COLO829 (cell line): ENCODE measurements at places on chromosomes 13 and 19.

- no peak for DNase-seq
Measured at GRCh38 chr13:110006304-110006703, 219.9 kb upstream of the IRS2 start.

- no peak for DNase-seq
Measured at GRCh38 chr19:31126236-31126635, 223.0 kb downstream of the TSHZ3 start.

DNA sequence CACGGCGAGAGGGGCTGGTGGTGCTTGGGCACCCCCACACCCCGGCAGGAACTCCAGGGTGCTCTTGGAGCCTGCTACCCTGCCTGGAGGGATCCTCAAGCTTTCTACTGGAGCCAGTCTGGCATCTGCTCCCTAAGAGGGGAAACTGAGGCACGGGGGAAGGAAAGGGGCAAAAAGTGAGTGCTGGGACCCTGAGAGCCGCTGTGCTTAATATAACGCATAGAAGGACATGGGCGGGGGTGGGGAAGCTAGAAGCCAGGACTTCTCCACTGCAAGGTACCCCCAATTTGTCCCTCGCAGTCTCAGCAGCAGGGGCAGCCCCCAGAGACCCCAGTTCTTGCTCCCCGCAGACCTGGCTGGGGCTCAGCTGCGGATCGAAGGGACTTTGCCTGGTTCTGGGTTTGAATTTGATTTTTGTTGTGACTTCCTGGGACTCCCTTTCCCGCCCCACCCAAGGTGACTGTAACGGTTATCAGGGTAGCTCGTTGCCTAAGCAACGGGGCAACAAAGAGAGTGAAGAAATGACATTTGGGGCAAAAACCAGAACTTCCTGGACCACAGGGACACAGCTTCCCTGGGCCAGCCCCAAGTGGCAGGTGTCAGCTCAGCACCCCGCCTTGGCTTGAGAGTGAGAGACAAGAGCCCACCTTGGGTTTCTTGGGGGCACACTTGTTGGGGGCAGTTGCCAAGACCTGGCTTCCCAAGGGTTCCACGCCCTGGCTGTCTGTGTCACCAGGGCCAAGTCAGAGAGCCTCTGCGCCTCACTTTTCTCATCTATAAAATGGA, 638 bp downstream of the ADGRE5 start:
- no peak for DNase-seq

DNA sequence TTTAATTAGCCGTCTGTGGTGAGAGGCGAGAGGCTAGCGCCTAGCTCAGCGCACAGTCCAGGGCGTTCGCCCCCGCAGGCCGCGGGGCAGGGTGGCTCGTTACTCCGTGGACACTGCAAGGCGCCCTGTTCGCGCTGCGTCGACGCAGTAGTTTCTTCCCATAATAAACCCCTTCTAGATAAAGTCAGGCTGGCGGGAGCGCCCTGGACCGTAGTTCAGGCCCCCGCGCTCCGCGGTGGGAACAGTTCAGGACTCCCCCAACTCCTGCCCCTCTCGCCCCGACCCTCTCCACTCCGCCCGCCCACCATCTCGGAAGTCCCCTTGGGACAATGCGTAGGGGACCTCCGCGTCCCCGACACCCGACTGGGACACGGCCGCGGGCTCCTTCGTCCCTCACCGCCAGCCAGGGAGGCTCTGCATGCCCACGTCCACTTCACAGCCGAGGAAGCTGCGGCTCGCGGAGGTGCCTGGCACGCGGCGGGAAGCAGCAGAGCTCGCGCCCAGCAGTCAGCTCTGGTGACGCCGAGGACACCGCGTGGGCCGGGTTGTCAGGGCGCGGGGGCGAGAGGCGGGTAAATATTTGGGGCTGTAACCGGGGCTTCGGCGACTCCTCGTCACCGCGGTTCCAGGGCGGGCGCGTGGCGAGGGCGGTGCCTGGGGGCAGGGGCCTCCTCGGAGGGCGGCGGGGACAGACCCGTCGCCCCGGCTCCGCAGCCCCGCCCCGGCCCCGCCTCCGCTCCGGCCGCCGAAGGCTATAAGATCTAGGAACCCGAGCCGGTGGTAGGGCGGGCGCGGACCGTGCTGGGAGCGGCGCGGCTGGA, at the start of gene RGCC:
Gene RGCC, plus strand, starts transcription at position 783 of the 821 bp plus-strand sequence. CDS start 158 bp downstream, outside the sequence.
- DNase-seq = no peak

- no peak for DNase-seq
Measured at GRCh38 chr13:41811588-41812021, 149.3 kb downstream of the VWA8 start.

DNA sequence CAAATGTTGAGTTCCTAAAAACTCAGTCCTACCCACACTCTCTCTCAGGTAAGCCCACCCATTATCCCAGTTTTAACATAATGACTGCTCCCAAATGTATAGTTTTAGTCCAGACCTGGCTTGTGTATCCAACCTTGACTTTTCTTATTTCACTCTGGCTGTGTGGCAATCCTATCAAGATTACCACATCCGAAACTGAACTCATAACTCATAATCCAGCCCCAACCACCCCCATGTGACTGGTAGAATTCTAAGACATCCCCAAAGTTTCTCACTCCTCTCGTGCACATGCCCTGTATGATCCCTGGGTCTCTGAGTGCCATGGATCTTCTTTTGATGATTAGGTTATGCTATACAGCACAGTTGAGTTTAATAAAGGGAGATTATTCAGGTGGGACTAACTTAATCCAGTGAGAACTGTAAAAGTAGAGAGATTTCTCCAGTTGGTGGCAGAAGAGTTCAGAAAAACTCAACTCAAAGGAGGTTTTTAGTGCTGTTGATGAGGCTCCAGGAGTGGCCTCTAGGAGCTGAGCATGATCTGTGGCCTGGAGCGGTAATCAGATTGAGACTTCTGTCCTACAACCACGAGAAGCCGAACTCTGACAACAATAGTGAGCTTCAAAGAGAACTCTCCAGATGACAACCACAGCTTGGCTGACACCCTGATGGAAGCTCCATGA, 413.4 kb downstream of the ZNF536 start:
- DNase-seq = no peak

DNA sequence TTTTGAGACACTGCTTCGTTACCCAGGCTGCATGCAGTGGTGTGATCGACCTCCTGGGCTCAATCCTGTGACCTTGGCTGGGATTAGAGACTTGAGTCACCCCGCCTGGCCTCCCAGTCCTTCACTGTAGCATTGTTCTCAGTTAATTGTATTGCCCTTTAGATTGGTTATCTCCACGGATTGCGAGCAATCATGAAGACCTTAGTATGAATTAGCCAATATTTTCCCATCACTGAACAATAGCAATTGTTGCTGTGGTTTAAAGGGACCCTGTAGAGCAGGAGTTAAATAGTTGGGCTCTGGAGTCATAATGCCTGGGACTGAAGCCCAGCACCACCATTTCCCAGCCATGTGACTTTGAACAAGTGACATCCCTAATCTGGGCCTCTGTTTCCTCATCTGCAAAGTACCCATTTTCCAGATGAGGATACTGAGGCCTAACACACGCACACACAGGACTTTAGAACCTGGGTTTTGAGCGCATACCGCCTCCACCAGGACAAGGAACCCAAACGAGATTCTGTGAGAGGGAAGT, 8.4 kb downstream of the PPP1R14A start:
- no peak for DNase-seq

DNA sequence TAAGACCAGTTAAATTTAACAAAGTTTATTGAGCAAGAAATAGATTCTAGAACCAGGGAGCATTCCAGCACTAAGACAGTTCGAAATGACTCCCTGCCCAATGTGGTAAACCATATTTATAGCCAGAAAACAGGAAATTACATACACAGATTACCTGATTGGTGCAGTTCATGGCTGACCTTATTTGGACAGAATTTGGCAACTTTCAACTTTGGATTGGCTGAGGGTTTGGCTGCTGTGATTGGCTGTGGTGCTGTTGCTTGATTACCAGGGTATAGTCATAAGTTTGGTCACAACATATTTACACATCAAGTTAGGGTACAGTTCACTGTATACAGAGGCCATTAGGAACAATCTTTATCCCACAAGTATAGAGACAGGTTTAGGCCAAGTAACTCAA, 984.8 kb upstream of the MIR17HG start:
- no peak for DNase-seq

DNA sequence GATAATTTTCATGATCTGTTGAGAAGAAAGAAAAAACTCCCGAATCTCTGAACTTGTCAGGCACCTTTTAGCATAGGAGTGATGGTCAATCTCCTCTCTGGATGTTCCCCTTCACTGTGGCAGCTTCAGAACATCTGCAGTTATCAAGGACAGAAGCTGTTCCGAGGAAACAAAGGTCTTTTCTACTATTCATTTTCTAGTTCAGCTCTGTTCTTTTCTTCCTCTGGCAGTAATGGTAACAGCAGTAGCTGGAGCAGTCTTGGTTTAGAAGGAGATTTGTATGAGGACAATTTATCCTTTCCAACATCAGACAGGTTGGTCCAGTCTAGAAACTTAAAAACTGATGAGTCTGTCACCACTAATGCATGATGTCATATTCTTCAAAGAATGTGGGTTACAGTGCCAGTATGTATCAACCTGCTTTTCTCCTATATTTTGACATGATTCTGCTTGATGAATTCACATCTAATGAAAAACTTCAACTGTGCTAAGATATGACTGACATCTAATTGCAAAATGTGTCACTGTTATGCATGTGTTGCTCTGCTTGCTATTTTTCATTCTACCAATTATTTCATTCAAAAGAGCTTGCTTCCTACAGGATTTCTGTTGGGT, 41.0 kb downstream of the AKAP11 start:
- DNase-seq = no peak

GRCh38 chr13:103663996-103664395, 597.8 kb upstream of the SLC10A2 start:
- no peak for DNase-seq

GRCh38 chr13:20188667-20189553, 3.8 kb downstream of the GJB2 start:
- DNase-seq = no peak

GRCh38 chr13:88022431-88023208, 351.4 kb downstream of the SLITRK5 start:
- DNase-seq = no peak

GRCh38 chr13:97390941-97391600, 42.9 kb upstream of the RAP2A start:
- DNase-seq = peak; percentile 27

- no peak for DNase-seq
Measured at GRCh38 chr13:38395497-38395788, 45.8 kb downstream of the UFM1 start.

DNA sequence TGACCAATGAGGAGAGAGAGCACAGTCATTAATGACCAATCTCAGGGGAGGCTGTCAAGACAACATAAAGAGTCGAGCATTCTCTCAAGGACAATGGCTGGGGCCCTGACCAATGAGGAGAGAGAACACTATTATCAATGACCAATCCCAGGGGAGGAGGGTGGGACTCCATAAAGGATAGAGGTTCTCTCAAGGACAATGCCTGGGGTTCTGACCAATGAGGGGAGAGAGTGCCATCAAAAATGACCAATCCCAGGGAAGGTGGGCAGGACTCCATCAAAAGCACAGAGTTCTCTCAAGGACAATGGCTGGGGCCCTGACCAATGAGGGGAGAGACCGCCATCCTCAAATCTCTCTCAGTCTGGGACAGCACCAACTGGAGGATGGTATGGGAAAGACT, 3.3 kb upstream of the KLK11 start:
- DNase-seq = no peak

DNA sequence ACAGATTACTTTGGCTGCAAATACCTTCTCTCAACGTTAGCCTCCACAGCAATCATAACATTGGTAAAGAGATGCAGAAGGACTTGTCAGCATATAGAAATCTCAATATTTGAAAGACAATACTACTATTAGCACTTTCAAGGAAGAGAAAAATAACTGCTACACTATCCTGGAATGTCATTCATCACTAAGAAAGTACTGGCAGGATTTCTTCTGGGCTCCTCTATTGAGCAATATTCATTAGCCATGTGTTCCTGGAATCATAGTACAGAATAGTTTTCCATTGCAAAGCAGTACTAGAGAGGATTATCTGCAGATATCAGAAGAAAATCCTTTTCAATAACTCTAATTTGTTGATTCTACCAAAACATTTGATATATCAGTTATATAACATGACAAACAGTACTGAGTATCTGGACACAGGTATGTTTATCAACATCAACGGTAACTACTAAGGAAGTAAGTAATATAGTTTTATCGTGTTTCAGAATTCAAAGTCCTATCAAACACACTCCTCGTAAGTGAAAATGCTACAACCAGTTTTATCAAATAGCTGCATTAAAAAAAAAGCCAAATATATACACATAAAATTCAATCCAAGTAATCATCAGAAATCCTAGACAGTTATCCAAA, 27.3 kb downstream of the INTS6 start:
- no peak for DNase-seq

GRCh38 chr19:7933828-7934725, 8.1 kb upstream of the CTXN1 start:
- DNase-seq = no peak

- DNase-seq = peak; percentile 9
Measured at GRCh38 chr13:65966991-65967451, 1263.1 kb downstream of the PCDH9 start.

DNA sequence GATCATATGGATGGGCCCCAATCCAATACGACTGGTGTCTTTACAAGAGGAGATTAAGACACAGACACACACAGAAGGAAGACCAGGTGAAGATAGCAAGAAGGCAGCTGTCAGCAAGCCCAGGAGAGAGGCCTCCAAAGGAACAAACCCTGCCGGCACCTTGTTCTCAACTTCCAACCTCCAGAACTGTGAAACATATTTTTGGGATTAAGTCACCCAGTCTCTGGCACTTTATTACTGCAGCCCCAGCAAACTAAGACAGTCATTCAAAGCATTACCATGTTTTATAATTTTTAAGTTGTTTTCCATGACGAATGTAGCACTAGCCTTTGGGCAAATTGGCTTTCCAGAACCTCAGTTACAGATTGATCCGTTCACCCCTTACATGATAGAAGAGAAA, 11.3 kb downstream of the STARD13 start:
- DNase-seq = no peak

GRCh38 chr19:46218160-46218559, 11.4 kb upstream of the IGFL1 start:
- peak; percentile 35 for DNase-seq

GRCh38 chr13:26968431-26969341, 202.9 kb downstream of the USP12 start:
- DNase-seq = no peak

DNA sequence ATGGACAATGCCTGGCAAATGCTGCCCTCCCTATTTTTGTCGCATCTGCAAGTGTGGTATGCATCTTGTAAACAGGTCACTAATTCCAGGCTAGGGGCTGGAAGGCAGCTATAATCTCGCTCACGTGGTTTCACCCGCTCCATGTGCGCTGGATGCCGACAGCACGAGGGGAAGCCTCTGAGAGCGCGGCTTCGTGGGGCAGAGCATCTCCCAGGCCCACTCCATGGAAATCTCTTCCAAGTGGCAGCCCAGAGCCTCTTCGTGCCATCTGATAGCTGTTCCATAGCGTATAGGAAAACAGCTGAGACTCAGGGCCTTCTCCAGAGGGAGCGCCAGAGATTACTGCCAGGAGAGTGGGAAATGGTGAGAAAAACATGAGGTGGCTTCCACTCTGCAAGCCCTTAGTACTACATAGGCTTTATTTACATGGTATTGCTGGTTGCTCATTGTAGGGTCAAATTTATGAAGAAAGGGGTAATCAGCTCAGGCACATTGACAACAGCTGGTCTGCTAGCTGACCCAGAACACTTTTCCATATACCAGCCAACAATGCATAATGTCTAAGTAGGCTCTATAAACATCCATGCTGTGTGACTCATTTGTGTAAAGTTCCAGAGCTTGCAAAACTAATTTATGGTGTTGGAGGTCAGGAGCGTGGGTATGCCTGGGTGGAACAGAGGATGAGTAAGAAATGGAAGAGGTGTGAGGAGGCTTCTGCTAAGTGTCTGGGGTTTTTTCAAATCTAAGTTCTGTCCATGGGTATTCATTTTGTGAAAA, 165.2 kb downstream of the SHISA2 start:
- DNase-seq = peak; percentile 65
